ENCODE measurements at places on chromosomes 5 and 9. TPM values are rescaled to one million over a fixed set of nuclear protein-coding genes. Genes with fewer than 3 reads are reported as not detected.

FAM169A gene
- total RNA-seq, result 1.0 TPM

ROR2 gene
- total RNA-seq, result 3.2 TPM

ISL1 gene
- not detected for total RNA-seq

LECT2 gene
- not detected for total RNA-seq

TRPM6 gene
- total RNA-seq, result 1.5 TPM

CENPH gene
- total RNA-seq, result 2.2 TPM

EDIL3 gene
- 16.8 TPM for total RNA-seq

FYB1 gene
- total RNA-seq, result 42.9 TPM

PCDHB2 gene
- total RNA-seq, result 4.0 TPM

NEURL1B gene
- total RNA-seq, result 7.8 TPM

HSPA5 gene
- total RNA-seq, result 198 TPM

RNF208 gene
- total RNA-seq, result 3.7 TPM

C1QTNF3 gene
- 7.6 TPM for total RNA-seq

- no peak for DNase-seq
These were observed 463.1 kb downstream of the NR2F1-AS1 start for GRCh38 chr5:93117751-93118531.

DNA sequence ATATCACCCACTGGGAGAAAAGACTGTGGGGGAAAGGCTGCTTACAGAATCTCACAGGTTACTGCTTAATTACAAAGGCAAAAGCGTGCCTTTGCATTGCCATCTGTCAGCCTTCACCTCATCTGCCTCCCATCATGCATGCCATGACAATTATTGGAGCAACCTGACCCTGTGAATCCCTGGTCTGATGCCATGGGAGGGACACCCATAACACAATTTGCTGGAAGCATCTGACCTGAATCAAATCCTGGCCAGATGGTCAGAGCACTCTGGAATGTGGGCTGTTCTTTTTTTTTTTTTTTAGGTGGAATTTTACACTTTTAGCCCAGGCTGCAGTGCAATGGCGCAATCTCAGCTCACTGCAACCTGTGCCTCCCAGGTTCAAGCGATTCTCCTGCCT, 11.6 kb upstream of the RETREG1 start:
- no peak for DNase-seq

GRCh38 chr5:149227168-149227826, 44.4 kb upstream of the AFAP1L1 start:
- DNase-seq, result no peak

DNA sequence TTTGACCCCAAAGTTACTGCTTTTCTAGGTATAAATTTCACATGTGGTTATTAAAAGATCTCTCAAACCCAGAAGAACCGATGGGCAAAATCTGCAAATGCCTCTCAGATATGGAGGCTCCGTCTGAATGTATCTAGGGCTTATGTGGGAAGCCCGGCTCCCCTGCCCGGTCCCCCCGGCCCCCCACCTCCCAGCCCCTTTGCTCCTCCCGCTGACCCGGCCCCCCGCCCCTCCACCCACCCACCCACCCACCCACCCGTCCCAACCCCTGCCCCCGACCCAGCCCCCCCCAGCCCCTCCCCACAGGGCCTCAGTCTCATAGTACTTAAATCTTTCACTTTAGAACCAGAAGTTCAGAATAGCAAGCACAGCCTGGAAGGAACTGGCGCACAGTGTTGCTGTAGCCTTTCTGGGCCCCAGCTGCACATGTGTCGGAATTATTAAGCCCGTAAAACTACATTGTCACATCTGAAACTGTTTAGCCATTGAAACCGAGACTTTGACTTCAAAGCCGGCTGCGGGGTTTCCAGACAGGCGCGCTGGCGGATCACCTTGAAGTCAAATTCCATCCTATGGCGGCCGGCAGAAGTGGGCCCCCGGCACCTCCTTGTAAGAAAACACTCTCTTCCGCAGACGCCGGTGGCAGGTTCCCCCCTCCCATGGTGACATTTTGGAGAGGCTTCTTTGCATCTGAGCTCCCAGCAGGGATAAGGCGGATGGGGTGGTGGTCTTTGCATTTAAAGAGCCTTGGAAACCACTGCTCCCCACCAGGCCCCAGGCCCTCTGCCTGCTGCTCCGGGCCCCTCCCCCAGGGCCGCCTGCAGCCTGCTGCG, 12.8 kb downstream of the NKD2 start:
- DNase-seq, result no peak

DNA sequence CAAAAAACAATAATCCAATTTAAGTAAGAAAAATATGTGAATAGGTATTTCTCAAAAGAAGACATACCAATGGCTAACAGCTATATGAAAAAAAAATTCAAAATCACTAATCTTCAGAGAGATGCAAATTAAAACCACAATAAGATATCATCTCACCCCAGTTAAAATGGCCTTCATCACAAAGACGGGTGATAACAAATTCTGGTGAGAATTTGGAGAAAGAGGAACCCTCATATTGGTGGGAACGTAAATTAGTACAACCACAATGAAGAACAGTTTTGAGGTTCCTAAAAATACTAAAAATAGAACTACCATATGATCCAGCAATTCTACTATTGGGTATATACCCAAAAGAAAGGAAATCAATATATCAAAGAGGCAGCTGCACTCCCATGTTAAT, 94.3 kb downstream of the TMEM167A start:
- no peak for DNase-seq

DNA sequence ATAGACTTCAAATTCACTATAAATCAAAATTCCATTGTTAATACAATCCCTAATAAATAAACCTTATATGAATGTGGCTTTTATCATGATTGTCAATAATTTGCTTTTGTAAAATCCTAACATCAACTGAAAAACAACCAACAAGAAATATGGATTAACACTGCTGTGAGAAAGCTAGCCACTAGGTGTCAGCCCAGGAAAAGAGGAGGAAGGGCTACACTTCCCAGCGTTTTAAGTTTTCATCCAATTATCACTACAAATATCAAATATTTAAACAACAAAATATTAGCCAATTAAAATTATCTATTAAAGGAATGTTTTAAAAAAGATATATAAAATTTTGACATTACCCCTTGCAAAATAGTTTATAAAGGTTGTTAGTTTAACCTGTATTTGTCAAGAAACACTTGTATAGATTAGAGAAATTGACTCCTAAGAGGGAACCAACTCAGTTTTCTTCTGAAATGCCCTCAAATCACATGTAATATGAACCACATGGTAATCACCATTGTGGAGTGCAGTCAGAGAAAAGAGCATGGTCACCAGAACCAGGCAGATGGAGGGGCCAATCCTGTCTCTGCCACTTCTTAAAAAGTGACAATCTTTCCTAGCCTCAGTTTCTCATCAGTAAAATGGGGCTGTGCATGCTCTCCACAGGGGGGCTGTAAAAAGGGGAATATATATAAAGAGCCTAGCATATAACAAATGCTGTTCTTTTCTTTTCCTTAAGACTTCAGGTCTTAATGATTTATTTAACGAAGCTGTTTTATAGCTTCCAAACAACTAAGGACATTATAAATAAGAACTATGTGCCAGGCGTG, 188.2 kb downstream of the CRB2 start:
- DNase-seq, result no peak

GRCh38 chr5:7805379-7805778, 45.6 kb downstream of the CFAP90 start:
- no peak for DNase-seq

GRCh38 chr9:134989206-134990065, 71.7 kb upstream of the FCN1 start:
- DNase-seq, result peak; percentile 11

DNA sequence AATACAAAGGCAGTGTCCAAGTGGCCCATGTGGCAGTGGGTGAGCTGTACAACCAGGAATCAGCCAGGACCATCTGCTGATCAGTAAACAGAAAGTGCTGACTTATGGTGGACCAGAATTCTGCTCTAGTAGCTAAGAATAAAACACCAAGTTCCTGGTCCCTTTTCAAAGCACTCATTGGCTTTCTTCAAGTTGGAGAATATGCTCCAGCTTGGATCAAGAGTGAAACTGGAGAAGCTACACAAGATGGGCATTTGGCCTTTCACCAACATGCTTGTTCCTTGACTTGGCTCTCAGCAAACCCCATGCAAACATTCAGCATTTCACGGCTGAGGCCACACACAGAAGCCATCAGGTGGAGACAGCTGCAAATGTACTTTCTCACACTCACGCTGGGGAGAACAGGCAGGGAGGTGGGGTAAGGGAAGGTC, 32.1 kb downstream of the MARCHF3 start:
- no peak for DNase-seq

DNA sequence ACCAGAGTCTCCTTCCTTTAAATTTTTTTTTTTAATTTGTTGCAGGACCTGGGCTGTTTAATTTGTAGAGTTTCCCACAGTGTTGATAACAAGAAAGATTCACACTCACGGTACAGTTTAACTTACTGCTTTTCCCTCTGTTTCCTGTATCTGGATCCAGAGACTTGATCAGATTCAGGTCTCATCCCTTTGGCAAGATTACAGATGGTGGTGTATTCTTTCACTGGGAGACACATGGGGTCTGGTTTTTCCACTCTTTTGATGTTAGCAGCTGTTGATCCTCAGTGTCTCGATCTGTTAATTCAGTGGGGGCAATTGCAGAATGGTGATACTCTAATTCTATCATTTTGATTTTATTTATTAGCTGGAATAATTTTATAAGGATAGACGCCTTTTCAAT, 75.4 kb upstream of the TNFAIP8 start:
- DNase-seq, result no peak

GRCh38 chr5:180636403-180637075, 12.9 kb downstream of the FLT4 start:
- DNase-seq, result peak; percentile 68

DNA sequence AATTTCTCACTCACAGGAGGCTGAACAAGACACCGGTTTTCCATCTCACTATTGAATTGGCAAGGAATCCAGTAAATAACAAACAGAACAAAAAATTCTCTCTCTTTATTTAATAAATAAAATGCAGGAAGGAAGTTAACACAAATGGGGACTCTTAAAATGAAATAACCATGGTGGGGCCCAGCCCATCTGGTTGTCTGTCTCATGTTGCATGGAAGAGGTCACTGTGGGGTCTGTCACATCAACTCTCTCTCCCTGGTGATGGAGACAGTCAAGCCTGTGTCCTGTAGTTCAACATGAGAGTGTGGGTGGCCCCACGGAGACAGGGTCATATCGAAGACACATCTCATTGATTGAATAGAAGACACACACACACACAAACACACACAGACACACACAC, 297.7 kb downstream of the IRX2 start:
- DNase-seq, result no peak

GRCh38 chr5:88248094-88248493, 20.6 kb downstream of the TMEM161B start:
- DNase-seq, result no peak

- DNase-seq, result no peak
These were observed 154.1 kb downstream of the ADAMTS12 start for GRCh38 chr5:33737697-33738096.

DNA sequence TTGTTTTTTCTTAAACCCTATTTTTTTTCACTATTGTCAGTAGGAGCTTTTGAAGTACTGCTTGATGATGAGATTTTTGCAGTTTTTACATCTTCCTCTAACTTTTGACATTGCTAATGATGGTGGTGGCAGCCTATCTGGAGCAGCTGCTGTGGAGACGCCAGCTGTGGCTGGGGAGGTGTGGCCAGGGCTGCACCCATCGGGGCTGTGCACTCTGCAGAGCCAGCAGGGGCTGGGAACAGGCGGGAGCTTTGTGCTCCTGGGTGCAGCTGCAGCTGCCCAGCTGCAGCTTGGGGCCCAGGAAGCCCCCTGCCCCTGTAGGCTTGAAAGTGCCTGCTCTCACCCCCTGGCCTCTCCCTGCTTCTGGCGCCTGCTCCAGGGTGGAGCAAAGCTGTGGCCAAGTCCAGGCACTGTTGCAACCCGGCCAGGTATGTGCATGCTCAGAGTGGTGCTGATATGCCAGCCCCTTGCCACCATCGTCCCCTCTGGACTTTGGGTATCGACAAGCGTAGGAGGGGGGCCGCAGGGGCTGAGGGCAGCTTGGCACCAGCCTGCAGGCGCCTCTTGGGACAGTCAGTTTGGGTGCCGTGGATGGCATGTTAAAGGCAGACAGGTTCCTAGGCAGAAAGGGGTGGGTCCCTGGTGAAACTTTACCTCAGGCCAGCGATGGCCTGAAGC, 39.2 kb downstream of the FER start:
- DNase-seq, result no peak

- DNase-seq, result no peak
These were observed 31.7 kb downstream of the IL33 start for GRCh38 chr9:6247266-6247665.

GRCh38 chr5:138694146-138694545, 59.1 kb upstream of the CTNNA1 start:
- no peak for DNase-seq

DNA sequence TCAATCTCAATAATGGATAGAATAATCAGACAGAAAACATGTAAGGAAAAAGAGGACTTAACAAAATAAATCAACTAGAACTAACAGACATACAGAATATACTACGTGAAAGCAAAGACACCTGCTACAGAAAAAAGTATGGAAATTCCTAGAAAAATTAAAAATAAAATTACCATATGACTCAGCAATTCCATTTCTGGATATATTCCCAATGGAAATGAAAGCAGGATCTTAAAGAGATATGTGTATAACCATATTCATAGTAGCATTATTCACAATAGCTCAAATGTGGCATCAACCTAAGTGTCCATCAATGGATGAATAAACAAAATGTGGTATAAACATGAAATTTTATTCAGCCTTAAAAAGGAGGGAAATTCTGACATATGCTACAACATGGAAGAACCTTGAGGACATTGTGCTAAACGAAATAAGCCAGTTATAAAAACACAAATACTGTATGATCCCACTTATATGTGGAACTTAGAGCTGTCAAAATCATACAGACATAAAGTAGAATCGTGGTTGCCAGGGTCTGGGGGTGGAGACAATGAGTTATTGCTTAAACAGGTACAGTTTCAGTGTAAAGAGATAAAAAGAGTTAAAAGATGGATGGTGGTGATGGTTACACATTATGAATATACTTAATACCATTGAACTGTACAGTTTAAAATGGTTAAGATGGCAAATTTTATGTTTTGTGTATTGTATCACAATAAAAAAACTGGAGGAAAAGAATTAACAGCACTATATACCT, 6.9 kb downstream of the PLAA start:
- no peak for DNase-seq

All from upper lobe of left lung (tissue), 6 donors.